Renal cortex interstitium (tissue), 15 donors: ENCODE measurements at places on chromosomes 1 and 21. TPM values are rescaled to one million over a fixed set of nuclear protein-coding genes. Genes with fewer than 3 reads are reported as not detected.

The DNAI4 gene
- 17.0 TPM for polyA plus RNA-seq

DNA sequence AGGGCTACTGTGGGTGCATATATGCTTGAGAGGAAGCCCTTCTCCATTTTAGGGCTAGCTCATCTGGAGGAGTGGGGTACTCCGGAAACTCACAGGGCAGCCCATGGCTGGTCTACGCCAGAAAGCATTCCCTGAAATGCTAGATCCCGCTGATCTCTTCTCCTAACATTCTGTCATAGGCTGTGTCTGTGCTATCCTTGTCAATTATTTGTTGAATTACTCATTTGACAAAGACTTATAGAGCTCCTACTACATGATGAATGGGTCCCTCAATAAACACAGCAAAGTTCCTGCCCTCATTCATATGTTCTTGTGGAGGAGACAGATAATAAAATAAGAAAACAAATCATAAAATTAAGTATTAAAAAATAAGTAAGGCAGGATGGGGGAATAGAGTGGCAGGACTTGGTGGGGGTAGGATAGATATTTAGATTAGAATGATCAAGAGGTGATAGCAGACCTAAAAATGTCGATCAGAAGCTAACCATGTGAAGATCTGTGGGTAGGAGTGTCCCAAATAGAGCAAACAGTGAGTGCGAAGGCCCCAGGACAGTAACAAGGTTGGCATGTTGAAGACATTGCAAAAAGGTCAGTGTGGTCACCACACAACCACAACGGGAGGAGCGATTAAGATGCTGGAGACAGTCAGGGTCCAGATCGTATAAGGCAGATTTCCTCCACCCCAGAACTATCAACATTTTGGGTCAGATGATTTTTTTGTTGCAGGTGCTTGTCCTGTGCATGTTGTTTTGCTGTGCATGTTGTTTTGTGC, 13.2 kb downstream of the NGF start:
- no peak for DNase-seq

- DNase-seq = no peak
These were observed 15.3 kb upstream of the STUM start for GRCh38 chr1:226533220-226533619.

The CCT3 gene
- 351 TPM for polyA plus RNA-seq

DNA sequence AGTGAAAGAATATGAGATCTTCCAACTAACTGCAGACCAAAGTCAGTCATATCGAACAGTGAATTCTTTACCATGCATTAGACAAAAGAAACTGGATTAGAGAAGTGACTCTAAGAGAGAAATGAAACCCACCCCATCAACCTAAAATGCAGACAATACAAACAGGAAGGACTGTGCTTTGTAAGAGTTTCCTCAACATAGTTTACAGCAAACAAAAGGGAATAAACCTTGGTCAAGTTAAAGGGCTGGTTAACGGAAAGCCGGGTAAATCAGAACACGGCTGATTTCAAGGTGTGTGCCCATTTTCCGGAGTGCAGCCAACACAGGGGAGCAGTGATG, 39.2 kb downstream of the SIPA1L2 start:
- DNase-seq = no peak

DNA sequence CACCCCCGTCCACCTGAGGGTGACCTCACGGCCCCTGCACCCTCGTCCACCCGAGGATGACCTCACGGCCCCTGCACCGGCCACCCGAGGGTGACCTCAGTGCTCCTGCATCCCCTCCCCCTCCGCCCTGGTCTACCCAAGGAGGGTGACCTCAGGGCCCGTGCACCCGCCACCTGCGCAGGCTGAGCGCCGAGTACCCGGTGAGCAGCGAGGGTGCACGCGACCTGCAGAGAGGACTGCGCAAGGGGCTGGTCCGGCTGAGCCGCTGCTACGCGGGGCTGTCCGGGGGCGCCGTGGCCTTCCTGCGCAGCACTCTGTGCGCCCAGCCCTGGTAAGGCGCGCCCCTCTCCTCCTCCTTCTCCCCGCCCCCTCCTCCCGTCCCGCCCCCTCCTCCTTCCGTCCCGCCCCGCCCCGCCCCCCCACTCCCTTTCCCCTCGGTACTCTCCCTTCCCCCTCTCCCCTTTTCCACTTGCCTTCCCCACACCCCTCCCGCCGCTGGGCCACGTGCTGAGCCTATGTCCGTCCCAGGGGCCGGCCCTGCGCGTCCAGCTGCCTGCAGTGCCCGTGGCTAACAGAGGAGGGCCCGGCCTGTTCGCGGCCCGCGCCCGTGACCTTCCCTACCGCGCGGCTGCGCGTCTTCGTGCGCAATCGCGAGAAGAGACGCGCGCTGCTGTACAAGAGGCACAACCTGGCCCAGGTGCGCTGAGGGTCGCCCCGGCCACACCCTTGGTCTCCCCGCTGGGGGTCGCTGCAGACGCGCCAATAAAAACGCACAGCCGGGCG, 28.4 kb downstream of the TRIM11 start:
- peak; percentile 73 for DNase-seq

DNA sequence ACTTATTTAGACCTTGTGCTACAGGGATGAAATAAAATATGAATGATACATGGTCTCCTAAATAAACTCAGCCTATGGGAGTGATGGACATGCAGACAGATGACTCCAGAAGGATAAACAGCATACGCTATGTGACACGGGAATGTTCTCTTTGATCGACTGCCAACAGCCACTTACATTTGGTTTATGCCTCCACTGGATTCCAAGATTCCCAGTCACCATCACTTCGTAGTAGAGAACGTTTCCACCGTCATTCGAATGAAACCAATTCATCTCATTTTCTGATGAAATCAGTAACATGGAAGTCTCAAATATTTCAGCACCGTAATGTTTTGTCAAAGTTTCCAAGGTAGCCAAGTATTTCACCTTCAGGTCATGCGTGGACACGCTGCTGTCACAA, 99.7 kb downstream of the JAK1 start:
- DNase-seq = no peak

DNA sequence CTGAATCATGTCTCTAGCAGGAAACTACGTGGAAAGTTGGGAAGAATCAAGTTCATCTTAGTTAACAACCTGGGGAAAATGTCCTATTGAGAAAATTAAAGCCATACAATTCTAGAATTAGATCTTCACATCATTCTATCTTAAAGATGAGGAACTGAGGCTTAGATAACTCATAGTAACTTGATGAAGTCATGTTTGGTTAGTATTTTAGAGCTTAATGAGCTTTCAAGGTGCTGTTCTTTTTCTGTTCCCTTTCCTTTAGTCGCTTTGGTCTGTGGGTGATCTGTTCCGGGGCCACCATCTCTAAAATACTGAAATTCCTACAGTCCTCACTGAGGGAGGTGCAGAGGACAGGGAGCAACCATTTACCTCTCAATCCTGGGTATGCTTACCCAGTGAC, 4.3 kb upstream of the GLUL start:
- DNase-seq = no peak

- DNase-seq = no peak
These were observed 165.3 kb upstream of the UBE2U start for GRCh38 chr1:64038119-64038518.

- no peak for DNase-seq
These were observed 11.6 kb downstream of the FAAH start for GRCh38 chr1:46405724-46406123.
